ENCODE measurements at places on chromosomes 6 and 20.

DNA sequence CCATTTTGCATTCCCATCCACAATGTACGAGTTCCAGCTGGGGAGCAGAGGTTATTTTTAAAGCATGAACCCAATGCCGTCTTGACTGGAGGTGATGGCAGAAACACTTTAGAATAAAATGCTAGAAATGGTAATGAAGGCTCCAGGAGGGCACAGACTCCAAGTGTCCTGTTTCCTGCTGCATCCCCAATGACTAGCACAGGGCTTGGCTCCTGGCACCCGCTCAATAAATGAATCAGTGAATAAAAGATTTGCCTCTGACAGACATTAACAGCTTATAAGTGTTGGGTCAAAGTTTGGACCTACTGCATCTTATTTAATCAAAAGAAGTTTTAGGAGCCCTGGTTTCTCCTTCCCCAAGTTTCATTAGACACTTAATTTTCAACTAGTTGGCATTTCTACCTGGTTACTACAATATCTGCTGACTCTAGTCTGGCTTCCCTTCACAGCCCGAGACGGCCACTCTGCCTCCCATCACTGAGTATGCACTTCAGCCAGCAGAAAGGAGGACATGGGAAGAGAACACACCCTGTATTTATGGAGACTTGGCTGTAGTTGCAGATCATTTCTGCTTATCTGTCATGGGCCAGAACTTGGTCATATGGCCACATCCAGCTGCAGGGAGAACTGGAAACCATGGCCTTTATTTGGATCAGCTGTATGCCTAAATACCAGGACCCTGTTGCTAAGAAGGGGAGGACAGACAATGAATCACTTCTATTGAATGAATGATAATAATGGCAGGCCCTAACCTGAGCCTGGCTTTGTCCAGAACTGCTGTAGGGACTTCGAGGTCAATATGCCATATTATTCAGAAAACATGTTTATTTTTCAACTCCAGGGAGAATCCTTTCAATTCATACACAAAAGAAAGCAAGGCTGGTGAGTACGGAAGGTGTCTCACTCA, 63.1 kb downstream of the TTI1 start:
- DNase-seq, result no peak

DNA sequence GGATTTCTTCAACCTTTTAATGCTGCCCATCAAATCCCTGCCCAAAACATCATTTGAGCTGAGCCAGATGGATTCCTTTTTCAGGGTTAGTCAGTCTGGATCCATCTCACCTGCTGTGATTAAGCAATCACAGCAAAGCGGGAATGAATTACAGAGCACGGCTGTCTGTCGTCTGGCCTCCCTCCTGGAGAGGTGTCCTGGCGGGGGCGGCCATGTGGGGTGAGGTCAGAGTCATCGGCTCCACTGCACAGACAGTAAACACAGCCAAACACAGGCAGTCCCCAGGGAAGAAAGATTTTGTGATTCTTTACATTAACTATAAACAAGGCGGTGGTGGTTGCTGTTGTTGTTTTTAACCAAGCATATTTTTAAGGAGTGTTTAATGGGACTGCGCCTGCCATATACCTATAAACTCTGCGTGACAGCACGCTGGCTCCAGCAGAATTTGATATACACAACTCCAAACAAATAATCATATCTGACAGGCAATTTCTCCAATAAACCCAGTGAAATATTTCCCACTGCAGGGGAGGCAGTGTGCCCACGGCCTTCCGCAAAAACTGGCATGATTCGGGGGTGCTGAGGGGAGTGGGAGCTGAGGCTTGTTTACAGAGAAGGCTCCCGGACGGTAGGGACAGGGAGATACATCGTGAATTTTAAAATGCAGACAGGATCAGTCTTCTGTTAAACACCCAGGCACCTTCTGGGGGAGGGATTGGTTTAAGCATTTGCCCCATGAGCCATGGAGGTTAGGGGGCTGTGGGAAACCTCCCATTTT, 232.0 kb upstream of the PMEPA1 start:
- no peak for DNase-seq

DNA sequence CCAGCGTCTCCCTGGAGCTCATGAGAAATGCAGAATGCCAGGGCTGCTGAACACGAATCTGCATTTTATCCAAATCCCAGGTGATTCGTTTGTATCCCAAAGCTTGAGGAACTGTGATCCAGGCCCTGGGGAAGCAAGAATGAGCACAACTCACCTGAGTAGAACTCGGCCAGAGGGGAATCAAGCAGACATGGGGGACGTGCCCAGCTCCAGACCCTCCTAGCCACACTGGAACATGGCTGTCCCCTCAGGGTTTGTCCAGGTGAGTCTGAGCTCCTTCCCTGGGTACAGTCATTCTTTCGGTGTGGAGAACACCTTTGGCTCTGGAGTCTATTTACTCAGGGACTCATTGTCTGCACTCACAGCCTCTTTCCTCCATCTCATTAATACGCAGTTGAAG, 13.3 kb downstream of the NKX2-2 start:
- DNase-seq, result no peak

DNA sequence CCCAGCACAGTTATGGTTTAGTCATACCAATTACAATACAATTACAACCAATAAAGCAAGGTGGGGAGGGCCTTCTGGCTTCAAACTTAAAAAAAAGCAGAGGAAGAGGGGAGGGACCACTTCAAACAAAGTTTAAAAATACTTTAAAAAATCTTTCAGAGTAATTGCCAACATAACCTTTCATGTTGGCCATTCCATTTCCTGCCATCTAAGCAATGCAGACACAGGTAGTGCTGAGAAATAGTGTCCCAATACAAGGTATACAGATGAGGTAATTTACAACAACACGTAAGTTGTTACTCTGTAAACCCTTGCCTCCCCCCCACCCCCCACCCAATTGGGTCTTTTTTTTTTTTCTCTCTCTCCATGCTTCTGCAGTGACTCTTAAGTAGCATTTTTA, 18.8 kb upstream of the TBC1D20 start:
- no peak for DNase-seq

GRCh38 chr6:52377538-52378221, 15.7 kb downstream of the PAQR8 start:
- no peak for DNase-seq

DNA sequence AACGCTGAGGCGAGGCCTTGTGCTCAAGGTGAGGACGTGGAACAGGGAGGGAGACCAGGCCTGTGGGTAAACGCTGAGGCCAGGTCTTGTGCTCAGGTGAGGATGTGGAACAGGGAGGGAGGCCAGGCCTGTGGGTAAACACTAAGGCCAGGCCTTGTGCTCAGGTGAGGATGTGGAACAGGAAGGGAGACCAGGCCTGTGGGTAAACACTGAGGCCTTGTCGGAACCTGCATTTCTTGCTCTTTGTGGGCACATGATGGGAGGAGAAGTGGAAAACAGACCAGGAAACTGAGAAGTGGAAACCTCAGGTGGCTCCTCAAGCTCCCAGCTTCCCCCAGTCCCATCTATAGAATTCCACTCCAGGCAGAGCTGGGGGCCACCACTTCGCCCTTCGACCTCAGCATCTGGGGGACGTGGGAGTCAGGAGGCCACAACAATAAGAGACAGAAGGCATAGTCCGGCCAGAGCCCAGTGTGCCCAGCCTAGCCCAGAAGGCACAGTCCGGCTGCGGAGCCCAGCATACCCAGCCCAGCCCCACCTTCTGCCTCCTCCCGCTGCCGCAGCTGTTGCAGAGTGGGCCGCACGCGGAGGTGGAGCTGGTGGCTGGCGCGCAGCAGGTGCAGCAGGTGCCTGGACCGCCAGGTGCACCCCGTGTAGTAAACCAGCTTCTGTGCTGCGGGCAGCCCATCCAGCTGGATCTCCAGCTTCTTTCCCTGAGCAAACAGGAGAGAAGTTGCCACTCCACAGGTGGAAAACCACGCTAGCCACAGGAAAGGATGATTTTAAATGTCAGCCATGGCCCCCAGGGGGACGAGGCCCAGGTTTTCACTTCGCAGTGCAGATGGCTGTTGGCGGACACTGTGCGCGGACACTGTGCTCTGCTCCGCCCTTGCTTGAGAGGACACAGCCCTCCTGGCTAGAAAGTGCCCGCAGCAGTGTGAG, 17.5 kb downstream of the FRMD1 start:
- DNase-seq, result no peak

DNA sequence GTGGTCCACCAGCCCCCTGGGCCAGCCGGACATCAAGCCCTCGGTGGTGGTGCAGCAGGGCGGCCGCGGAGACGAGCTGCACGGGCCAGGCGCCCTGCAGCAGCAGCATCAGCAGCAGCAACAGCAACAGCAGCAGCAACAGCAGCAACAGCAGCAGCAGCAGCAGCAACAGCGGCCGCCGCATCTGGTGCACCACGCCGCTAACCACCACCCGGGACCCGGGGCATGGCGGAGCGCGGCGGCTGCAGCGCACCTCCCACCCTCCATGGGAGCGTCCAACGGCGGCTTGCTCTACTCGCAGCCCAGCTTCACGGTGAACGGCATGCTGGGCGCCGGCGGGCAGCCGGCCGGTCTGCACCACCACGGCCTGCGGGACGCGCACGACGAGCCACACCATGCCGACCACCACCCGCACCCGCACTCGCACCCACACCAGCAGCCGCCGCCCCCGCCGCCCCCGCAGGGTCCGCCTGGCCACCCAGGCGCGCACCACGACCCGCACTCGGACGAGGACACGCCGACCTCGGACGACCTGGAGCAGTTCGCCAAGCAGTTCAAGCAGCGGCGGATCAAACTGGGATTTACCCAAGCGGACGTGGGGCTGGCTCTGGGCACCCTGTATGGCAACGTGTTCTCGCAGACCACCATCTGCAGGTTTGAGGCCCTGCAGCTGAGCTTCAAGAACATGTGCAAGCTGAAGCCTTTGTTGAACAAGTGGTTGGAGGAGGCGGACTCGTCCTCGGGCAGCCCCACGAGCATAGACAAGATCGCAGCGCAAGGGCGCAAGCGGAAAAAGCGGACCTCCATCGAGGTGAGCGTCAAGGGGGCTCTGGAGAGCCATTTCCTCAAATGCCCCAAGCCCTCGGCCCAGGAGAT, 1.0 kb downstream of the POU3F2 start:
- DNase-seq, result no peak

- no peak for DNase-seq
These were observed 438.6 kb downstream of the CDC5L start for GRCh38 chr6:44826025-44826676.

- DNase-seq, result no peak
These were observed 668.9 kb downstream of the TFAP2A start for GRCh38 chr6:9745966-9746365.

DNA sequence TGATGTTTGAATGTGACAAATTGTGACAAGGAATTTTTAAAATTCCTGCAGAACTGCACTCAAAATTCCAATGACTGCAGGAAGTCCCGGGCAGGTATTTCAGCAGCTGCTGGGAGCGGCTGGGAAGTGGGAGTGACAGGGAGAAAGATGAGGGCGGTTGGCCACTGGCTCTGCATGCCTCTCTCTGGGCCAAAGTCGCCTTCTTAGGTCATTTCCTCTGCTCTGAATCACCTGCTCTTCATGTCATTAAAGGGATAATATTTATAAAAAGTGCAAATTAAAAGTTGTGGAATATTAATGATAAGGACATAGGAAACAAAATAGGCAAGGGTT, 43.9 kb downstream of the RAMACL start:
- DNase-seq, result no peak

- no peak for DNase-seq
These were observed 419.7 kb downstream of the CD109 start for GRCh38 chr6:74115674-74116073.

- no peak for DNase-seq
These were observed 368.7 kb downstream of the HAO1 start for GRCh38 chr20:7571521-7572055.

DNA sequence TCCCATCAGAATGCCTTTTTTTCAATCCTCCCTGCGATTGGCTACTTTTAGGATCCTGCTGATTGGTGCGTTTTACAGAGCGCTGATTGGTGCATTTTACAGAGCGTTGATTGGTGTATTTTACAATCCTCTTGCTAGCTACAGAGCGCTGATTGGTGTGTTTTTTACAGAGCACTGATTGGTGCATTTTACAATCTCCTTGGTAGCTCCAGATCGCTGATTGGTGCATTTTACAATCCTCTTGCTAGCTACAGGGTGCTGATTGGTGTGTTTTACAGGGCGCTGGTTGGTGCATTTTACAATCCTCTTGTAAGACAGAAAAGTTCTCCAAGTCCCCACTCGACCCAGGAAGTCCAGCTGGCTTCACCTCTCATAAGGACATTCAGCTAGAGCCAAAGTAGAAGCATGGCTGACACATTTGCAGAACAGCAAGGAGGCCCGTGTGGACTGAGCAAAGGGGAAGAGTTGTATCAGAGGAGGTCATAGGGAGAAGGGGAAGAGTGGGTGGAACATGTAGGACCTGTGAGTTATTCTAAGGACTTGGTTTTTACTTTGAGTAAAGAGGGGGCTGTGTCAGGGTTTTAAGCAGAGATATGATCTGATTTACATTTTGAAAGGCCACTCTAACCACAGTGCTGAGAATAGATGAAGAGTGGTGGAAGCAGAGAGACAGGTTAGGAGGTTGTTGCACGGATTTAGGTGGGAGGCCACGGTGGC, 2.6 kb downstream of the ALDH5A1 start:
- no peak for DNase-seq

DNA sequence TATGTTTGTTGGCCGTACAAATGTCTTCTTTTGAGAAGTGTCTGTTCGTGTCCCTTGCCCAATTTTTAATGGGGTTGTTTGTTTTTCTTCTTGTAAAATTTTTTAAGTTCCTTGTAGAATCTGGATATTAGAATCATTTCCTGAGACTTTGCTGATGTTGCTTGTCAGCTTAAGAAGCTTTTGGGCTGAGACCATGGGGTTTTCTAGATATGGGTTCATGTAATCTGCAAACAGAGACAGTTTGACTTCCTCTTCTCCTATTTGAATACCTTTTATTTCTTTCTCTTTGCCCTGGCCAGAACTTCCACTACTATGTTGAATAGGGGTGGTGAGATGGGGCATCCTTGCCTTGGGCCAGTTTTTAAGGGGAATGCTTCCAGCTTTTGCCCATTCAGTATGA, 82.6 kb downstream of the SLC24A3 start:
- DNase-seq, result no peak

GRCh38 chr6:127956260-127956888, 55.5 kb upstream of the THEMIS start:
- no peak for DNase-seq

GRCh38 chr6:87154641-87154992, 748 bp upstream of the ZNF292 start:
- DNase-seq, result no peak

DNA sequence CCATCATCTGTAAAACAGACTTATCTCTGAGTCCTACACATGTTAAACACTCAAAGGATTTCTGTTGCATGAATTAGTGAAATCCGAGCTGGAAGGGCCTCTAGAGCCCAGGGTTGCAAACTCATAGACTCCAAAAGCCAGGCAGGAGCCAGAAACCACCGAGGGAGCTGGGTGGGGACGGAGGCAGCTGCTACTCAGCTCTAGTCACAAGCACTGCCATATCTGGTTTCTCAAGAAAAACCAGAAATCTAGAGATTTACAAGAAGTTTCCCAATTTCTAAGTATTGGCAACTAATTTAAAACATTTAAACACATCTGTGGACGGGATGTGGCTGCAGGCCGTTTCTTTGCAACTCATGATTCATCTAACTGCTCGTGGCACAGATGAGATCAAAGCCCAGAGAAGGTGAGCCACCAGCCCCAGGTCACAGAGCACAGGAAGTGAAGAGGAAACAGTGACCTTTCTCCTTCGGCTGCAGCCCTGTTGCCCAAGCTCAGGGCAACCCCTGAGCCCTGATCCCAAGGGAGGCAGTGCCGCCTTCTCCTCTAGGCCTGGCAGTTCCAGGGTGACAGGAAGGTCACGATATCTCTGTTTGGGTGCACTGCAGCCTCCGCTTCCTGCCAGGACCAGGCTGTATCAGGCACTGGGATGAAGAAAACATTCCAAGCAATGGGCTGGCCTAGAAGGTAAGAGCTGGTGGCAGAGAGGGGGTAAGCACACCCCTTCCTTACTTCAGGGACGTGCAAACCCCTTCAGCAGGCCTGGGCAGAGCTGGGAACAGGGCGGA, 26.4 kb upstream of the PTGIS start:
- peak; percentile 63 for DNase-seq
